ENCODE measurements at places on chromosomes 4 and X.
A peak's percentile ranks its signal among the peaks of the same experiment; 100 is the strongest.

- DNase-seq = no peak
Measured at GRCh38 chr4:7716010-7716721, 223.5 kb downstream of the AFAP1 start.

- DNase-seq = no peak
Measured at GRCh38 chr4:138981930-138982390, 33.6 kb upstream of the NOCT start.

DNA sequence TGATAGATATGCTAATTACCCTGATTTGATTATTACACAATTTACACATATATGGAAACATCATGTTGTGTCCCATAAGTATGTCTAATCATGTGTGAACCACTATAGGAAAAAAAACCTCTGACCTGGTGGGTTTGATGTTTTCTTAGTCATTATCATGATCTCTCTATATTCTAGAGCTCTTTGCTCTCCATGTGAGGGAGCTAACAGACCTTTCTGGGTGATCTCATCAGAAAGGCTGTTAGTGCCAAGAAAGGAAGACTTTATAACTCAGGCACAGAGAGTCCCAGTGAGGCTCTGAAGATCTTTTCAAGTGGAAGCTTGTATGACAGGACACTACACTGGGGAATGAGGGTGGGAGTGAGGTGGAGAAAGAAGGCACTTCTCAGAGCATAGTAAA, 527.7 kb upstream of the MAGEB2 start:
- DNase-seq = no peak

DNA sequence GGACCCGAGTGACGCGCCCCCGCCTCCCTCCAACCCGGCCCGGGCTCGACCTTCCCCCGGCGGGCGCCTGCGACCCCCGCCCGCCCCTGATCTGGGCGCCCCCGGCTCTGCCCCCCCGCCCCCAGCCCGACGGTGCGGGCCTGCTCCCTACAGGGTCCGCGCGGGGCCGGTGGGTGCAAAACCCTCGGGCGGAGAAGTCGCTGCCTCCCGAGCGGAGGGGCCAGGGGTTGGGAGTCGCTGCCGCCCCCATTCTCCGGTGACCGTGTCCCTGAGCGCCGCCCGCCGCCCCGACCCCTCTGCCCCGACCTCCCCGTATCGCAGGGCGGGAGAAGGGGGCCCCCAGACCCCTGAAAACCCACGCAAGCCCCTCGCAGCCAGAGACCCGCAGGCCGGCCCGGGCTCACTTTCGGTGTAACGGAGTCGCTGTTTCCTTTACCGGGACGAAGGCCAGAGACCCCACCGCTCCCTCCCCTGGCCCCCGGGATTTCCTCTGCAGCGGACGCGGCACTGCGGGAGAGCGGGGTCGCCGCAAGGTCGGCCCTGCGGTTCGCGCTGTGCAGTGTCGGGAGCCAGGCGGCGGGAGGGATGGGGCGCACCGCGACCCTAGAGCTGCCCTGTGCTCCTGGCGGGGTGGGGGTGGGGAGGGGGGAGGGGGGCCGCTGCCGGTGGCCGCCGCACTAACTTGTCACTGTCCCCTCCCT, 729 bp upstream of the CPLX1 start:
- DNase-seq = no peak

- DNase-seq = peak; percentile 34
Measured at GRCh38 chr4:69689599-69689998, 36.6 kb upstream of the UGT2A1 start.

DNA sequence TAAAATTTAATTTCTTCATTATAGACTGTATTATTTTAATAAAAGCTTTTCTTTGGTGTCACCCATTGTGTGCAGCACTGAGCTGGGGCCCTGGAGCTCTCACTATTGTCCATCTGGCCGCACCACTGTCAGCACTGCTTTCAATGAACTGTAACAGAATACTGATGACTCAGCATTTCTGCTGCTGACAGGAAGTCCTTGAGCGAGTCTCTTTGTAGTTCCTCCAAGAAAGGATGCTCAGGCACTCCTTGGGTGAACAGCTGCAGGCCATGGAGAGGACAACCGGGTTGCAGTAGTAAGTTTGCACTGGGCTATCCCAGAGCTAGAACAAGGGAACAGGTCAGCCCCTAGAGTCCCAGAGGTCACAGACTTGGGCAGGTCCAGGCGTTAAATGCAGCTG, 81.6 kb downstream of the SORBS2 start:
- no peak for DNase-seq
